ENCODE measurements at places on chromosomes 6 and 20.

DNA sequence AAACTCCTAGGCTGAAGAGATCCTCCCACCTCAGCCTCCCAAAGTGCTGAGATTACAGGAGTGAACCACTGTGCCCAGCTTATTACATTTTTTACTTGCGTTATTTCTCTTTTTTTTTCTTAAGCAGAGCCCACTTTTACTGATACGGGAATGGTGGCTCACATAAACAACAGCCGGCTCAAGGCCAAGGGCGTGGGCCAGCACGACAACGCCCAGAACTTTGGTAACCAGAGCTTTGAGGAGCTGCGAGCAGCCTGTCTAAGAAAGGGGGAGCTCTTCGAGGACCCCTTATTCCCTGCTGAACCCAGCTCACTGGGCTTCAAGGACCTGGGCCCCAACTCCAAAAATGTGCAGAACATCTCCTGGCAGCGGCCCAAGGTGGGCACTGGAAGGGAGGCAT, 10.5 kb downstream of the CAPN11 start:
- DNase-seq, result no peak

DNA sequence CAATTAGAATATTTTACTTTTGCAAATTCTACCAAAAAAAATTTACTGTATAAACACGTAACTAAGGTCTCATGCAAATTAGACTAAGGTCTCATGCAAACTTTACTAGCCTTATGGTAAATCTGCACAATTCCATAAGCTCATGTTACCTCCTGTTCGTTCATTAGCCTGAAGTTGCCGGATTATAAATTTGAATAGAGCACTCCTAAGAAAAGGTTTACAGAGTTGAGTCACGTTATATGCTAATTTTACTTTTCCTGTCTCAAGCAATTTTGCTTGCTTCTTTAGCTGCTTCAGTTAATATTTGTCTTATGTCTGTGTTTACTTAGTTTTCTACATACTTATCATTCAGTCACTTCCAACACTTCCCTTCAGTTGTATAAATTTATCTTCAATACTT, 1434.0 kb upstream of the EYS start:
- no peak for DNase-seq

DNA sequence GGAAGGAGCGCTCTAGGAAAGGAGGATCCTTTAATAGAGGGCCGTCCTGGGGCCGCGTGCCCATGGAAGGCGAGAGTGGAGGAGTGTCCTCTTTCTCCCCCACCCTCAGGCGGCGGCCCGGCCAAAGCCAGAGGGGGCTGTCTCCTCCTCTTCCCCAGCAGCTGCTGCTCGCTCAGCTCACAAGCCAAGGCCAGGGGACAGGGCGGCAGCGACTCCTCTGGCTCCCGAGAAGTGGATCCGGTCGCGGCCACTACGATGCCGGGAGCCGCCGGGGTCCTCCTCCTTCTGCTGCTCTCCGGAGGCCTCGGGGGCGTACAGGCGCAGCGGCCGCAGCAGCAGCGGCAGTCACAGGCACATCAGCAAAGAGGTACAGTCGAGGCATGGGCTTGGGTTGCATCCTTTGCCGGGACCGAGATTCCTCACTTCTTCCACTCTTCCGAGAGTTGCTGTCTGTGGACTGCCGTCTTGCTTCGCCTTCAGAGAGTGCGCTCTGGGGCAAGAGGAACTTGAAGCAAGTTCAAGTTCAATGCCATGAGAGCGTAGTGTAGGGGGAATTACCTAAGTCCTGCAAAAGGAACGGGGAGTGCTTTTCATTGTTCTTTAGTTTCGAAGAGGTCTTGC, at the start of gene LAMA2:
Gene LAMA2, plus strand, starts transcription at position 148 of the 621 bp plus-strand sequence. Its CDS starts 108 bp downstream, at position 256.
- no peak for DNase-seq

DNA sequence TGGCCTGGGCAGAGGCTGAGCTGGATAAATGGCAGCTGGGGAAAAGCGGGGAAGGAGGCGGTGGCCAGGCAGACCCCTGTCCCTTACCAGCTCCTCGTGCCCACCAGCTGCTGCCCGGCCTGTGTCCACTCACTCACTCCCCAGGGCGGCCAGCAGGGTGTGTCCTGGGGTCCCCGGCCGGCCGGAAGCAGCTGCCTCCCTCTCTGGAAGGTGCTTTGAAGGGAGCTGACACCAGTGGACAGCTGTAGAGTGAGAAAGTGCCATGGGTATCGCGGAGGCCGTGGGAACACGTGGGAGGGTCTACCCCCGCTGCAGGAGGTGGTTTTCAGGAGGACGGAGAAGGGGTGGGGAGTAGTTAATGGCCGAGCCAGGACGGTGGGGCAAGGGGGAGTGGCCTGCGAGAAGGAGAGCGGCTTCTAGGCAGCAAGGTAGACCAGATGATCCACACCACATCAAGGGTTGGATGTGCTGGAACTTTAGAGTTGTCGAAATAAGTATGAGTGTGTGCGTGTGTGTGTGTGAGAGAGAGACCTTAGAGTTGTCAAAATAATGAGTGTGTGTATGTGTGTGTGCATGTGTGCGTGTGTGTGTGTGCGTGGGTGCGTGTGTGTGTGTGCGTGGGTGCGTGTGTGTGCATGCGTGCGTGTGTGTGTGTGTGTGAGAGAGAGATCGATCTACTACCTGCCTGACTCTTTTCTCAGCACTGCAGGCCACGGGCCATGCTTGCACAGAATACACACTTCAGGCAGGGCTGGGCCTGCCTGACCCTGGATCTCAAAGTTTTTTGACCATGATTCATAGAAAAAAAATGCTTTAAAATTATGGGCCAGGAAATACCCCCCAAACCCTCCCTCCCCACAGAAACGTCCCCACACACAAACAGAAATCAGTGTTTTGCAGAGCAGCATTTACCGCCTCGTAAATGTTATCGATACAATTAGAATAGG, 43.9 kb downstream of the CDH4 start:
- no peak for DNase-seq

GRCh38 chr6:14035071-14035847, 82.3 kb upstream of the CD83 start:
- no peak for DNase-seq

GRCh38 chr6:88662653-88663174, 300.7 kb downstream of the RNGTT start:
- DNase-seq, result no peak

- DNase-seq, result no peak
Observed at GRCh38 chr20:35467339-35468224, 12.2 kb downstream of the CEP250 start.
